Smooth muscle cell of the pulmonary artery (primary cell): ENCODE measurements at places on chromosomes 7 and 10. TPM values are rescaled to one million over a fixed set of nuclear protein-coding genes. Genes with fewer than 3 reads are reported as not detected.

AGFG2 gene
- total RNA-seq: 5.6 and 6.9 TPM in 2 replicates

FAM20C gene
- total RNA-seq: 72.9 and 256 TPM in 2 replicates

TFEC gene
- total RNA-seq: 0.07 and 0.13 TPM in 2 replicates

SHTN1 gene
- total RNA-seq: 0.85 and 1.4 TPM in 2 replicates

PRF1 gene
- not detected in 2 replicates for total RNA-seq

PRKCQ gene
- total RNA-seq: 0.03 TPM in 1 of 2 replicates, not detected in the other

NXPH1 gene
- total RNA-seq: not detected in 2 replicates

OR2A12 gene
- not detected in 2 replicates for total RNA-seq

STEAP1 gene
- total RNA-seq: 48.2 and 62.2 TPM in 2 replicates

ANKRD7 gene
- total RNA-seq: 0.20 and 0.33 TPM in 2 replicates

ZSCAN21 gene
- 7.6 and 10.4 TPM in 2 replicates for total RNA-seq

KIAA1217 gene
- total RNA-seq: 2.7 and 6.9 TPM in 2 replicates

OPN1SW gene
- total RNA-seq: not detected in 2 replicates

GIMAP8 gene
- 0.07 TPM in 2 replicates for total RNA-seq

EBF3 gene
- 1.6 and 6.5 TPM in 2 replicates for total RNA-seq

MLXIPL gene
- 0.03 and 0.39 TPM in 2 replicates for total RNA-seq

TMEM139 gene
- 0.23 TPM in 1 of 2 replicates, not detected in the other for total RNA-seq

GTF2IRD2 gene
- total RNA-seq: 6.1 and 6.3 TPM in 2 replicates

IGFBP1 gene
- total RNA-seq: 0.79 and 10.2 TPM in 2 replicates
